ENCODE measurements at places on chromosomes 1 and 21.

DNA sequence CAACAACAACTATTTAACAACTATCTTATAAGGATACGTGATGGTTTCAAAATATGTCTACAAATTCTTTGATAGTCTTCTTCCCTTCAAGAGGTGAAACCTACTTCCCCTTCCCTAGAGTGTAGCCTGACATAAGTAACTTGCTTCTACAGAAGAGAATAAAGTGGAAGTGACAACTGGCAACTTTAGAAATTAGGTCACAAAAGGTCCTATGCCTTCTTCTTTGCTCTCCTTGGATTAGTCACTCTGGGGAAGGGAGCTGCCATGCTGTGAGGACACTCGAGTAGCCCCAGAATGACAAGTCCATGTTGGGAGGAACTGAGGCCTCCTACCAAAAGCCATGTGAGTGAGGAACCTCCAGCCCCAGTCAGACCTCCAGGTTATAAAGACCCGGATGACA is 19.2 kb downstream of the EFCAB14 start:
- DNase-seq, result no peak

- DNase-seq, result no peak
Measured at GRCh38 chr21:25963181-25963580, 207.4 kb downstream of the APP start.

DNA sequence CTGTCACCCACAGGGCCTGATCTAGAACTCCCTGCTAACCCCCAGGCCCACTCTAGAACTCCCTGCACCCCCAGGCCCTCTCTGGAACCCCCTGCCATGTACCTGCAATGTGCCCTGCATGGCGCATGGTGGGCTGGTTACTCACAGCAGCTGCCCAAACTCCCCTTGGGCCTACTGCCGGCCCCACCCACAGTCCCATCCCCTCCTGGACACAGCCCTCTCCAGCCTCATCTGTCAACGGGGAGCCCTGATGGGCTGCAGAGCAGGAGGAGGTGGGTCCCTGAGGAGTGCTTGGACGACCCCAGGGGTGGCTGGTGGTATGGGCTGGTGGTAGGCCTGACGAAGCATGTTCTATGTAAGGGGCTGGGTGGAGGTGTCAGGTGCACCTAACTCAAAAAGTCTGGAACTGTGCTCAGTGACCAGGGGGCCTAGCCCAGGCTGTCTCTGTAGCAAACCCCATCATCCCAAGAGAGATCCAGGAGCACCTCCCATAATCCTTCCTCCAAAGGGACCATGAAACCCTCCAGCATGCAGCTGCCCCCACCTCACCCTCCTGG is 19.0 kb upstream of the PRSS38 start:
- no peak for DNase-seq

GRCh38 chr1:201171063-201172036 is 17.1 kb upstream of the TMEM9 start:
- no peak for DNase-seq

DNA sequence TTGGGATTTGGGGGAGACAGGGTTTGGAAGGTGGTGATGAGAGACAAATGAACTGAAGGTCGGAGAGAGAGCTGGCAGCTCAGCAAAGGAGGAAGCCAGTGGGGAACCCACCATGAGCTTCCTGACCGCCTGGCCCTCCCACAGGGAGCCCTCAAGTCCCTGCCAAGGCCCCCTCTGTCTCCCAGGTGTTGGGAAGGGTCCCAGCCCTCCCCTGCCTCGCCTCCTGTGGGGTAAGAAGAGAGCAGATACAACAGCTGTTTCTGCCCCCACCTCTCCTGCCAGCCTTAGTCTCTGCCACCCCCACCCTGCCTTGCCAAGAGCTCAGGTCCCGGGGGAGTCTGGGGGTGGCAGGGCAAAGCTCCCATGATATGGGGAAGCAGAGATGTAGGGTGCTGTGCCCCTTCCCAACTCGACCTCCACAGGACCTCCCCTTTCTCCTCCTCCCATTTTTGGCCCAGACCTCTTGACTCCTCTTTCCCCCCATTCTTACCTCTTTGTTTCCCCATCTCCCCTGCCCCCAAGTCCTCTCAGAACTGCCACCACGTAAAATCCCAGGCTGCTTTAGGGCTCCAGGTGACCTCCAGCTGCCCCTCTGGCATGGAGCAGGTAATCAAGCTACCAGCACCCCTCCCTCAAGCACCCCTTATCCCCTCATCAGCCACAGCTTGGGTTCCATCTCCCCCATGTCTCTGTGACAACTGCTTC is 556 bp downstream of the S100A1 start:
- DNase-seq, result no peak

DNA sequence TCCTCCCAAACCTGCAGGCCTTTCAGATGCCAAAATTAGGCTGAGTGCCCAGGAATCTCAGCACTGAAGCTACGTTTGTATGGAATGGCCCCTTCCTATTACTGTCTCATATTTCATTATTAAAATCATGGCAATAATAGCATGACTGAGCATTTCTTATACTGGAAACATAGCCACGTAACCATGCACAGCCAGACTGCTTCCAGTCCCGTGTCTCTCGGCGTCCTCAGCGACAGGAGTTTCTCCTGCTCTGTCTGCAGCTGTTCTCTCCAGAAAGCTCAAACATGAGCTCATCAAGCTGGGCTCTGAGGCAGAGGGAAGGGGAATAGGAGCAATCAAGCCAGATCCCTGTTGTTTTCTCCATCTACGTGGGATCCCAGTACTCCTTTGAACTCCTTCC is 104.0 kb downstream of the CDC7 start:
- no peak for DNase-seq

DNA sequence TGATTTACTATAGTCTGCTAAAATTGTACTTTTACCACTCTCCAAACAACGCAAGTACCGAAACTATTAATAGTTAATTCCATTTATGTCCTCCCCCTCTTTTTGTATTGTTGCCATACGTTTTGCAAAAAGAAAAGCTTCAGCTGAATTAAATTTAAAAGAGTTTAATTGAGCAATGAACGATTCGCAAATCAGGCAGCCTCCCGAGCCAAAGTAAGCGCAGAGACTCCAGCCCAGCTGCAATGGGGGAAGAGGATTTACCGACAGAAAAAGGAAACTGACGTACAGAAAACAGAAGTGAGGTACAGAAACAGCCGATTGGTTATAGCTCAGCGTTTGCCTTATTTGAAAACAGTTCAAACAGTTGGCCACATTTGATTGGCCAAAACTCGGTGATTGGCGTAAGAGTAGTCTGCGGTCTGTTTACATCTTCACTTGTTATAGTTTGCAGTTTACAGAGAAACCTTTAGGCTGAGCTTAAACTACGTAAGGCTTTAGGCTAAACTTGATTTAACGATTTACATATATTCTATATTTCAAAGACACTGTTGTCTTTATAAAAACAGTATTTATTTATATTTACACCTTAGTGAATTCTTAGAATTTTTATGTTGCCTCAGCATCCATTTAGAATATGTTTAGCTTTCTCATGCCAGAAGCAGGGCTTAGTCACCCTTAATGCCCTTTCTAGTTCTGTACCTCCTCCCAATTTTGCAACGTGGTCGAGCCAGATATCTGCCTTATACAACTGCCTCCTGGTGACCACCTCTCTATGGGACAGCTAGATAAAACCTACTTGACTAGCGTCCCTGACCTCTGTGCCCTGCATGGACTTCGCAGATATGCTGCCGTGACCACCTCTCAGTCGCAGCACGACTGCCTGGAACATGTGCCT is 23.8 kb downstream of the CR1 start:
- no peak for DNase-seq

DNA sequence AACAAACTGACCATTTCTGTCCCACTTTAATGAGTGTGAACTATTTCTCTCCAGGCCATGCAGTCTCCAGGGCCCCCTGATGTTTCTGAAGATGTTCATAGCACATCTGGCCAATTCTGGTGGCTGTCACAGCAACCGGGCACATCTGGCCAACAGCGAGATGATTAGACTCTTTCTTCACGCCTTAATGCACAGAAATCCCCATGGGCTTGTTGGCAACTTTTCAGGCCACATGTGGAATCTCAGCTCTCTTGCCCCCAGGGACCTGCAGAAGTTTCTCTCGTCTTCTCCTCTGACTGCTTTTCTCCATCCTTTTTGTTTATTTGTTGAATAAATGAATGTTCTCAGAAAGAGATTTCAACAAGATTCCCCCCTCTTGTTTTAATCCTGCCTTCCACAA is 71.2 kb upstream of the HMGB4 start:
- no peak for DNase-seq

DNA sequence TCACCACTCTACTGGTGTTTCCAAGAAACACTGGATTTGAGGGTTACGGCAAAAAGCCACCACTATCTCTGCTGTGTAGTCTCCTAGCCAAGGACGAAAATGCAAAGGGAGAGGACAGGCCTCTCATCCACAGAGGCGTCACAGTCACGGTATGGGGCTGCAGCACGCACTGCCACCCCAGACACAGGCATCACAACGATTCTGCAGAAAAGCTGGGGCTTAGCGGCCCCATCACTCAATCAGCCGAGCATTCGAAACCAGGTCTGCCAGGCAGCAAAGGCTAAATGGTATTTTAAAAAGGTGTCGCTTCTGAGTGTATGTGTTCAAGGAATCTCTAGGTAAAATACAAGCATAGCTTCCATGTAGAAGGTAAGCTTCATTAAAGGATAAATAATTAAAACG is 1.4 kb downstream of the RIPK4 start:
- DNase-seq, result peak; percentile 45

- no peak for DNase-seq
Measured at GRCh38 chr1:93771843-93772242, 90.2 kb upstream of the BCAR3 start.

DNA sequence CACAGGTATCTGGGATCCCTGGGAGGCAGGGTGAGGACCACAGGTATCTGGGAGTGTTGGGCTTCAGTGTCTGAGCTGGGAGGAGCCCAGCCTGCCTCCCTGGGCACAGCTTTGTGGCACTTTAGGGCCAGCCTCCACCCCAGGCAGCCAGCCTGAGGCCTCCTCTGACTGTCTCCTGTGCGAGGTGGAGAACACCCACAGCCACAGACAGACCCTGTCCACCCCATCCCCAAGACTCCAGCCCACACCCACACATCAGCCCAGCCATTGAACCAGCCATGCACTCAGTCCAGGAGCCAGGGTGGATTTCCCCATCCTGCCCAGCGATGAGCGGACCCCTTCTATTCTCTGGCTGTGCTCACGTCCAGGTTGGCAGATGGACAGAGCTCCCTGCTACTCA is 21.8 kb upstream of the TNFRSF1B start:
- DNase-seq, result no peak
